RWPE2 (cell line): ENCODE measurements at places on chromosomes 2 and 18.

- no peak for DNase-seq
Observed at GRCh38 chr2:215002500-215002899, 135.9 kb downstream of the ABCA12 start.

- DNase-seq, result no peak
Observed at GRCh38 chr2:186031229-186031628, 292.6 kb downstream of the FSIP2 start.

DNA sequence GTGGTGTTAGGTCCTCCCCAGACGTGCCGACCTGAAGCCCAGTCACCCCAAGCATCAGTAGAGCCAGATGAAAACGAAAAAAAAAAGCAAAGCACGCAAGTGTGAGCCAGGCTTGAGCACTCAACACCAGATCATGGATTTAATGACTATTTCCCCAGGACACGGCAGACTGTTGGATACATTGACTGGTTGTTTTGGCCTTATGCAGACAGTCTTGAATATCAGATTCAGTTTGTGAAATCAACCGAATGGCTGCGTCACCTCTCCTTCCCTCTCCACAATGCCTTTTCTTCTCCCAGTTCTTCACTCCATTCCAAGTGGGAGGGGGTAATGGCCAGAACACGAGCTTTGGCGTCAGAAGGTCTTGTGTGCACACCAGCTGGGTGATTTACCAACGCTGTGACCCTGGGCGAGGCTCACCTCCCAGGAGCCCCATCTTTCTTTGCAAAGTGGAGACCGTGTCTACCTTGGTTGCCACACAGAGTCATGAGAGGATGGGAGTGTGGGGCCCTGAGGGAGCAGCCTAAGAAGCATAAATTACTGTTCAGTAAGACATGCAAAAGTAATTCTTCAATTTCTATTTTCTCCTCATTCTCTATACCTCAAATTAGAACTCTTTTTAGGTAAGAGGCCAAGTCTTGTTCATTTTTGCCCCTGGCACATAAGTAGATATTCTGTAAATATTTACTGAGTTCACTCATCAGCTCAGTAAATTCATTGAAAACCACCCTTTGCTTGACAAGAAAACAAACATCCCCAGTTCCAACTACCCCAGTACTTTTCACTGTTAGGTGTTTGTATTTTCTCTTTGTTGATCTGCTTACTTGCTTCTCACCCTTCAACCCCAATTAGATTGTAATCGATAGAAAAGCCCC is 181.1 kb upstream of the COPS8 start:
- no peak for DNase-seq

- no peak for DNase-seq
Observed at GRCh38 chr2:172772633-172773032, 37.0 kb downstream of the RAPGEF4 start.

DNA sequence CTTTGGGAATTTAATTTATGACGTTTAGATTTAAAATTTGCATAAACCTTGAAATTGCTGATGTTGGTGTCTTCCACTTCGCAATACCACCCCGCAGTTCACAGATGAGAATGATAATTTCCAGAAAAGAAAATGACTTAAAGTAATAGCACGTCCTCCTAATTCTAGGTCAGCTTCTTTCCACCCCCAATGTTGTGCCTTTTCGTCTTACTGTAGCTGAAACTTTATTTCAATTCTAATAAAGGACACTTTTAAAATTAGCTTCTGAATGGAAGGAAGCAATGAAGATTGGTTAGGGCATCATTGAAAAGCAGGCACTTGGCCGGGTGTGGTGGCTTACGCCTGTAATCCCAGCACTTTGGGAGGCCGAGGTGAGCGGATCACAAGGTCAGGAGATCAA is 107.4 kb downstream of the MYCN start:
- no peak for DNase-seq

DNA sequence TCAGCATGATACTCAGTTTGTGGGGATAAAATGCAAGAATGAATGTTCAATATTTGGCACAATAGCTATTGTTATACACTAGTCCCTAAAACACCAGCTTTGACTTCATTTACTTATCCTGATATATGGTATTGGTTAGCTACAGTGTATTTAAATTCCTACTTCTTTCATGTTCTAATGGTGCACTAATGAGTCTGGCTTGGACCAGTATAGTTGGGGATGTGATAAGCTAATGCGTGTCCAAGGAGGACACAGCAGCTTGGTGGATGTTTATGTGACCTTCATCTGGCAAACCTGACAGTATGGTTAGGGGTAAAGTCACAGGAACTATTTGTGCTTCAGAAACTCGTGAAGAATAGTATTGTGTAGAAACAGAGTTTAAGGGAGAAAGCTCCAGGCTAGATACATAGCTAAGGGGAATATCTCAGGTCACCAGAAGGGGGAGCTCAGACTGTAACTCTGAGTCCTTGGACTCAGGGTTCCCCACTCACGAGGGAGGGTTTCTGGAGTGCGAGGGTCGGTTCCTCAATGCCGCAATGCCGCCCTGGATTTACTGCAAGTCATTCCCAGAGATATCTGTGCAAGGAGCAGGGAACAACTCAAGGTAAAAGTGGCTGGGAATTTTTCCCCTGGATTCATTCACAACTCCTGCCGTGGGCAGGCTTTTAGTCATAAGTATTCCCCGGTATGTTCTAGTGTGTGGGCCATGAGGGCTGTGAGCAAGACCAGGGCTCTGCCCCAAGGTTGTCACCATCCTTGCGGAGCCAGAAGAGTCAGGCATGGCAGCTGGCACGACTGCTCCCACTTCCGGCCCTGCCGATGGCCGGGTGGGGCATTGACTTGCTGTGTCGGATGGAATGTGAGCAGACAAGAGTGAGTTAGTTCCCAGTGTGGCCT is 14.5 kb downstream of the IL1R2 start:
- no peak for DNase-seq

- DNase-seq, result no peak
Observed at GRCh38 chr2:74693668-74694067, 39.6 kb downstream of the SEMA4F start.

GRCh38 chr2:14231391-14231898 is 401.1 kb upstream of the LRATD1 start:
- no peak for DNase-seq

DNA sequence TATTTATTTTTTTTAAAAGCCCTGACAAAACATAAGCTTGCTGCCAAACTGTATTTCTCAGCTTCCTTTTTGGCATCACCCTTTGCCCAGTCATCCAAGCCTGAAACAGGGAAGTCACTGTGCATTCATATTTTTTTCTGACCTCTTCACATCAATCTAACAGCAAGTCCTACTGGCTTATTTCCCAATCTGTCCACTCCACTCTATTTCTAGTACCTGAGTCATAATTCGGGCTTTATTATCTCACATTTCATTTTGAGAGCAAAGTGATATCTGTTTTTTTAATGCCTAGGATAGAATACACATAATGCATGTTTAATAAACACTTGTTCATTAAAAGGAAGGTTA is 5.1 kb downstream of the HNMT start:
- DNase-seq, result no peak

DNA sequence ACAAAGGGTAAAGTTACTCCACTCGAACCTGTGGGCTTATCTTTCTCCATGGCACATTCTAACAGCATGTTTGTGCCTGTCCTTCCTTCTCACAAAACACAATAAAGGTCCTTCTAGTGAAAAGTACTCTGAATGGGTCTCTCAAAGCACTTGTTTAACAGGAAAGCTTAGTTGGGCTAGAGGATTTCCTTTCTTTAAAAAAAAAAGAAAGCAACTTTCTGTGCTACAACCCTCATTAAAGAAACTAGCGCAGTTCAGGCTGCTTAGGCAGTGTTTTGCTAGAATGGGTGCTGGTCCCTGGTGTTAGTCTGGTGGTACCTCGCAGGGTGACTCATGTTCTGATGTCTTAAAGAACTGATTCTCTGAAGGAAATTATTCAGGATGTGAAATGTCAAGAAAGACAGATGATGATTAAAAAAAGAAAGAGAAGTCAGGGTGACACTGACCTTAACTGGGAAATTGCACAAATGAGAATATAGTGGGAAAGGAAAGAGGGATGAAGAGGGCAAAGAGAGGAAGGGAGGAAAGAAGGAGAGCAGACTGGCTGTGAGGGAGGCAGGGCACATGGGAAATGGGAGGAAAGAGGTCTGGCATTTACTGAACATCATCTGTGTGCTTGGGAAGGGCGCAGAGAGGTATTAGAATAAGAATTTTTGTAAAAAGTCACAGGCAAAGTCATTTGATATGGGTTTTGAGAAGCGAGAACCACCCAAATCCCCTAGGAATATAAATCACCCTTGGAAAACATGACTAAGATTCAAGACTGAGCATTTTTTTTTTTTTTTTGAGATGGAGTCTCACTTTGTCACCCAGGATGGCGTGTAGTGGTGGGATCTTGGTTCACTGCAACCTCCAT is 74.9 kb downstream of the ATP8B1 start:
- no peak for DNase-seq

- DNase-seq, result no peak
Observed at GRCh38 chr2:223538920-223539440, 63.2 kb downstream of the SCG2 start.

DNA sequence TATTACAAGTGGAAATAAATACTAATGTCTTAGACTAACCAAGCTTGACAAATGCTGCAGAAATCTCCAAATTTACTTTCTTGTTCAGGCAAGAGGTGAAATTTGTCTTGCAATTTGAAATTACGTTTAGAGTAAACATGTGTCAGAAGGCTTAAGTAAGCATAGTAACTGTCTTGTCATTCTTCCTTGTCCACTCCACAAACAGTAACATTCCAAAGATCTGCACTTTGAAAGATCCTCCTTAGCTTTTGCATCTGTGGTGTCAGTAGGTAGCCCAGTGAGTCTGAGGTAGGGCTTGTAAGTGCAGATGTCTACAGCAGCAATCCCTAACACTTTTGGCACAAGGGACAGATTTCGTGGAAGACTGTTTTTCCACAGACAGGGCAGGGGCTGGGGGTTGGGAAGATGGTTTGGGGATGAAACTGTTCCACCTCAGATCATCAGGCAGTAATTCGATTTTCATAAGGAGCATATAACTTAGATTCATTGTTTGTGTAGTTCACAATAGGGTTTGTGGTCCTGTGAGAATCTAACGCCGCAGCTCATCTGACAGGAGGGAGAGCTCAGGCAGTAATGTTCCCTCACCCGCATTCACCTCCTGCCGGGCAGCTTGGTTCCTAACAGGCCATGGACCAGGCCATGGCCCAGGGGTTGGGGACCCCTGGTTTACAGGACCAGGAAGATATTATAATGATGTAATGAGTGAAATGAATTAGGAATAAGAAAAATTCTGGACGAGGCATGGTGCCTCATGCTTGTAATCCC is 18.6 kb downstream of the RASGRP3 start:
- DNase-seq, result no peak

- DNase-seq, result no peak
Observed at GRCh38 chr2:231965102-231965501, 3.6 kb downstream of the DIS3L2 start.

- no peak for DNase-seq
Observed at GRCh38 chr2:53770264-53770663, 2.7 kb downstream of the CHAC2 start.

- no peak for DNase-seq
Observed at GRCh38 chr2:128643221-128644065, 324.8 kb upstream of the HS6ST1 start.

GRCh38 chr2:64655873-64656272 is 2.2 kb upstream of the SERTAD2 start:
- DNase-seq, result no peak

GRCh38 chr2:53021292-53021691 is 746.3 kb upstream of the CHAC2 start:
- DNase-seq, result no peak

DNA sequence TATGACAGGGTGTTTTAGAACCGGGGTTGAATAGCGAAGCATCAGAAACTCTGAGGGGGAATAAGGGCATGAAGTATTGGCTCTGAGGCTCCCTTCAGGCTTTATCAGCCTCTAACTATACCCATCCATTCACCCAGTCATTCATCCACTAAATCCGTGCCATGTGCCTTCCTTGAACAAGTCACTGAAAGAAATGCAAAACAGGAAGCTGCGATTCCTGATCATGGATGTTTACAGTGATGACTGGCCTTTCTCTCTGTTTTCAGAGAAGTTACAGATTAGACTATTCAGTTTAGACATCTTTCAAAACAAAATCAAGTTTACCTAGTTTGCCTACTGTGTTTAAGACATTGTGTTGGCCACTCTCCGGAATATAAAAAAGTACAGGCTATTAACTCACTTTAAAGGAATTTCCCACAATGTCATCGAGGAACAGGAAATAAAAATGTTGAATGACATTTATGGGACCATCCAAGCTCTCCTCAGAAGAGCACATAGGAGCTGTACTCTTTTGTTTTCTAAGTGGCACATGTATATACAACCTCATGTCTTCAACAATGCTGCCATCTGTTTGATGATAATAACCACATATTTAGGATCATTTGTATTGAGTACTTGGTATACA is 43.8 kb upstream of the SLC14A1 start:
- DNase-seq, result no peak

DNA sequence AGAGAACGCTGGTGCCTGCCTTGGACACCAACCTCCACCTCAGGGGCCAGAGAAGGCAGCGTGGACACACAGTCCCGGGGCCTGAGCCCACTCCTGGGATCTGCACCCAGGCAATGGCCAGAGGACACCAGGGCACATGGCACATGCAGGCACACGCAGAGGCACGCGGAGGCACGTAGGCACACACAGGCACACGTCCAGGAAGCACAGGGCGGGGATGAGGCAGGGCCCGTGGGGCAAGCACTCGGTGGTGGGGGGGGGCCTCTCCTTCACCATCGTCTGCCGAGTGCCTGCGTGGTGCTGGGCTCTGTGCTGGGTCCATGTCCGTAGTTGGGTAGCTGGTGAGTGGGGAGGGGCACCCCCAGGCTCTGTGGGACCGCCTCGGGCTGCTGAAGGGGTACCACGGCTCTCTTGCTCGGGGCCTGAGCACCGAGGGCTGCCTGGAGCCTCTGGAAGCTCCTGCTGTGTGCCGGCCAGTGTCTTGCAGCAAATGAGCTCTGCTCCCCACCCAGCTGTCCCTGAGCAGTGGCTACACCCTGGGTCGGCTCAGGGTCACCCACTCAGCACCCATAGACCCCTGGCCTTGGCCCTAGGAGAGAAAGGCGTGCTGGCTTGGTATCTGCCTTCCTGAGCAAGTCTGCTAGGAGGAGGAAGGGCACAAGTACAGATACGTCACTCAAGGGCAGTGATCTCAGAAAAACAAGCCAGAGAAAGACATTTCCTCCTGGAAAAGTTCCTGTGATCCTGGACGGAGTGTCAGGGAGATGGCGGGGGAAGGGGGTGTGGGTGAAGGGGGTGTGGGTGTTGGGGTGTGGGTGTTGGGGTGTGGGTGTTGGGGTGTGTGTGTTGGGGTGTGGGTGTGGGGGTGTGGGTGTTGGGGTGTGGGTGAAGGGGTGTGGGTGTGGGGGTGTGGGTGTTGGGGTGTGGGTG is 26.4 kb downstream of the RTP5 start:
- peak; percentile 78 for DNase-seq

- no peak for DNase-seq
Observed at GRCh38 chr2:114442510-114442909, at the start of gene DPP10. TSS of gene DPP10 (plus strand) at chr2:114442641.

- DNase-seq, result no peak
Observed at GRCh38 chr2:215415820-215416577, 19.9 kb downstream of the FN1 start.

- no peak for DNase-seq
Observed at GRCh38 chr2:201072201-201072530, 365 bp downstream of the NDUFB3 start.

GRCh38 chr2:10239561-10239967 is 63.1 kb upstream of the HPCAL1 start:
- peak; percentile 34 for DNase-seq
